Activated T-cell treated with anti-CD3 and anti-CD28 coated beads for 24 hours (primary cell): ENCODE measurements at places on chromosomes 4 and X.

GRCh38 chrX:110043506-110043905 is 40.6 kb downstream of the TMEM164 start:
- DNase-seq: no peak

GRCh38 chrX:118724775-118725174 is 2.6 kb upstream of the IL13RA1 start:
- no peak for DNase-seq

GRCh38 chr4:130419211-130419975 is 1323.4 kb downstream of the C4orf33 start:
- no peak for DNase-seq

DNA sequence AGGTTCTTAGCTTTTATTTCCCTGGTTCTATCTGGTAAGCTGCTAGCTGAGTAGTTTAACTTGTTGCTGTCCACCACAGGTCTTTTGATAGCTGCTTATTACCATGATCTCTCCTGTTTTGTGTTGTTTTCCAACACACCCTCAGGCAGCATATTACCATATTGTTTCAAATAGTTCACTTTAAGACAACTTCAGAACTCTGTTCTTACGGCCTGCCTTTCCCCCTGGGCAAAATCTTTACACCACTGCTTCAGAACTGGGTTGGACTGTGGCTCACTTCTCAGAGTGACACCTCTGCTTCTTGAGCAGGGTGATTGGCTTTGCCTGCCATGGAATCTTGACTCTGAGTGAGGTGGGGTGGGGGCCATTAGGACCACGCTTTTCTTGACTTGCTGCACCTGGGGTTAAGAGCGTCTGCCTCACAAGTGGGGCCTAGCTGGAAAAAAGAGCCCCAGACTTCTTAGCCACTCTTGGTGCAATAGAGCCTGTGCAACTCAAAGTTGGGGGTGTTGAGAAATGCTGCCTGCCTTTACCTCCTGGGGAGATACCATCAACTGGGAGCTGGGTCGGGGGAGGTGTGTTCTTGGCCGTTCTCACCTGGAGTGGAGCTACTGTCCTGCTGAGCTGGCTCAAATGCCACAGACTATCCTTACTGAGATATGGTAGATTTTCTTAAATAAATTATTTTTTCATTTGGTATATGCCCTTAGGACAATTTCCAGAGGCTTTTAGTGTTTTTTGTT is 23.4 kb downstream of the USP9X start:
- no peak for DNase-seq

GRCh38 chr4:102493794-102494193 is 7.4 kb upstream of the NFKB1 start:
- no peak for DNase-seq
